Fibroblast of lung (primary cell): ENCODE measurements at places on chromosomes 2 and 18. TPM values are rescaled to one million over a fixed set of nuclear protein-coding genes. Genes with fewer than 3 reads are reported as not detected.
A peak's percentile ranks its signal among the peaks of the same experiment; 100 is the strongest.

Gene AMER3
- polyA plus RNA-seq = not detected in 2 replicates

Gene SERPINB11
- polyA plus RNA-seq = not detected in 2 replicates

Gene PUS10
- 5.5 and 6.0 TPM in 2 replicates for polyA plus RNA-seq

Gene TXNDC2
- polyA plus RNA-seq = 0.11 and 0.15 TPM in 2 replicates

Gene FEV
- polyA plus RNA-seq = not detected in 2 replicates

Gene UGT1A4
- not detected in 2 replicates for polyA plus RNA-seq

Gene LIMS4
- 0.14 and 1.5 TPM in 2 replicates for polyA plus RNA-seq

Gene FAM228A
- 0.08 and 4.3 TPM in 2 replicates for polyA plus RNA-seq

Gene ASPRV1
- 0.08 and 0.10 TPM in 2 replicates for polyA plus RNA-seq

Gene ZC3H8
- 2.8 and 3.3 TPM in 2 replicates for polyA plus RNA-seq

Gene SERPINB12
- 0.07 TPM in 1 of 2 replicates, not detected in the other for polyA plus RNA-seq

- H3K4me1 ChIP-seq = no peaks in the 10 kb centered on the region
- no peaks in the 10 kb centered on the region for H3K27me3 ChIP-seq
- peak; percentile 27 for DNase-seq
- H3K36me3 ChIP-seq = no peaks in the 10 kb centered on the region
- H3K4me3 ChIP-seq = no peak overlapping the region
- no peak overlapping the region for H3K27ac ChIP-seq
Observed at GRCh38 chr18:75422341-75422910, 5.1 kb downstream of the SMIM21 start.

DNA sequence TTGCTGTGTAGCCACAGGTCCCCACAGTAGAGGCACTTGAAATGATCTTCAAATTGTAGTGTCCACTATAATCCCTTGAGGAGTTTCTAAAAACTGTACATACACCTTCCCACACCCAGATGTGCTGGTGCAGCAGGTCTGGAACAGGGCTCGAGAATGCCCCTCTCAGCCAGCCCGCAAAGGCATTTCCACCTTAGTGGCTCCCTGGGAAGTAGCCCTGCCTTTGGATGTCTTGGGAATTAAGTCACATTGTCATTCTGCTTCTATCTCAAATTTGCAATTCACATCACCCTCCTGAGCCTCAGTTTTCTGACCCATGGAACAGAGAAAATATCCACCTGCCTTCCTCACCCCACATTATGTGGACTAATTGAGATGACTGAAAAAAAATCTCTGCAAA is 44.3 kb upstream of the TCF7L1 start:
- peaks cover 3% of the 10 kb centered on the region for H3K27me3 ChIP-seq
- no peaks in the 10 kb centered on the region for H3K36me3 ChIP-seq
- no peak overlapping the region for H3K4me3 ChIP-seq
- H3K27ac ChIP-seq = no peak overlapping the region
- no peak for DNase-seq

DNA sequence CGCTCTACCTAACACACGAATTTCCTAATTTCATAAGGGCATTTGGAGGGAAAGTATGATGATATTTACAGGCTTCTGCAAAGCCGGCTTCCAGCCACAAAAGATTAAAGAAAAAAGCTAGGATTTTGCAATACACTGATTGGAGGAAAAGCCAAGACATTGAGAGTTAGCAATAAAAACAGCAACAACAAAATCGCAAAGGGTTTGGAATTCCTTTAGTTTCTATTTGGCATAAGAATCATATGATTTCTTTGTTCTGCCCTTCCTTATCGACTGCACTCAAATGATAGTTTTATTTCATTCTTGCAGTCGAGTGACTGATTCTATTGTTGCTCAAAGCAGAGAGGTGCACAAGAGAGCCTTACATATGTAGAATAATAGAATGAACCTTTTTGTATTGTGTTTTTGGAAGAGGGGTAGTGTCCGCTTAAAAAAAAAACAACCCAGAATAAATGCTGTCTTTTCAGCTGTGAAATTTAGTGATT is 3.9 kb upstream of the ZNF532 start:
- DNase-seq = peak; percentile 31
- no peak overlapping the region for H3K27ac ChIP-seq
- no peaks in the 10 kb centered on the region for H3K36me3 ChIP-seq

- no peak overlapping the region for H3K4me3 ChIP-seq
- no peaks in the 10 kb centered on the region for H3K27me3 ChIP-seq
- H3K27ac ChIP-seq = no peak overlapping the region
- H3K36me3 ChIP-seq = no peaks in the 10 kb centered on the region
Observed at GRCh38 chr2:43593254-43593653, 2.6 kb downstream of the THADA start.

DNA sequence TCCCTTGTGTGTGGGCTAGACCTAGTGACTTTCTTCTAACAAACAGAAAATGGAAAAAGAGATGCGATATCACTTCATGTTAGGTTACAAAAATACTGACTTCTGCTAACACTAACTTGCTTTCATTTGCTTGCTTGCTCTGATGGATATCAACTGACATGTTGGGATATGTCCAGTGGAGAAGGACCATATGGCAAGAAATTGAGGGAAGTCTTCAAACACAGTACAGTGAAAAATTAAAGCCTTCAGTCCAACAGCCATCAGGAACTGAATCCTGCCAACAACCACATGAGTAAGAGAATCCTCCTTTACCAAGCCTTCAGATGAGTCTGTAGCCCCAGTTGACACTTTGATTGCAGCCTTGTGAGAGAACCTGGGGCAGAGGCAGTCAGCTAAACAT is 143.9 kb downstream of the MAIP1 start:
- no peak overlapping the region for H3K4me3 ChIP-seq
- H3K27me3 ChIP-seq = no peaks in the 10 kb centered on the region
- no peak overlapping the region for H3K27ac ChIP-seq

- H3K27me3 ChIP-seq = peaks cover 21% of the 10 kb centered on the region
- no peaks in the 10 kb centered on the region for H3K4me1 ChIP-seq
- H3K4me3 ChIP-seq = no peak overlapping the region
- no peaks in the 10 kb centered on the region for H3K36me3 ChIP-seq
- H3K27ac ChIP-seq = no peak overlapping the region
Observed at GRCh38 chr2:110747522-110748488, 15.4 kb downstream of the ACOXL start.

DNA sequence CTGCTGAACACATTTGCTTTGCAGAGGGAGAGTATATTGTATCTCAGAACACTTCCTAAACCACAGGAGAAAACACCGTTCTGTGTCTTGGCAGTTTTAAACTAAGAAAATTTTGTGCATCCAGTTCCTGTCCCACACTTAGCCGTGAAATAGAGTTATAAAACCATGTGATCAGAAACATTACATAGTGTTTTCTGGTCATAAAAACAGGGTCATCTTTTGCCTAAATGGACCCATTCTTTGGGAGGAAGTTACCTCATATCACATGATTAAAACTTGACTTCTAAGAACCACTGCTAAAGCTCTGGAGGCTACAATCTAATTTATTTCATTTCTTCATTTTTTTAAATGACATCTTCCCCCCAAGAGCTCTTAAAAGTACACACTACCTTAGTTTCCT is 138.7 kb downstream of the PAX3 start:
- DNase-seq = no peak
- H3K4me3 ChIP-seq = no peak overlapping the region
- no peaks in the 10 kb centered on the region for H3K4me1 ChIP-seq
- no peaks in the 10 kb centered on the region for H3K27me3 ChIP-seq
- H3K27ac ChIP-seq = no peak overlapping the region

DNA sequence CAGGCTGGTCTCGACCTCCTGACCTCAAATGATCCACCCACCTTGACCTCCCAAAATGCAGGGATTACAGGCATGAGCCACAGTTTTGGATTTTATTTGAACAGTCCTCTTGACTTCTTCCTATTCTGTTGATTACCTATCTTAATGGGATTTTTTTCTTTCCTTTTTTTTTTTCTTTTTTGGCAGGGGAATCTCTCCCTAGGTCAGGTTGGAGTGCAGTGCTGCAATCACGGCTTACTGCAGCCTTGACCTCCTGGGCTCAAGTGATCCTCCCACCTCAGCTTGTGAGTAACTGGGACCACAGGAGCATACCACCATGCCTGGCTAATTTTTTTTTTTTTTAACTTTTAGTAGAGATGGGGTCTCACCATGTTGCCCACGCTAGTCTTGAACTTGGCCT is 2.8 kb downstream of the MTHFD2 start:
- H3K27me3 ChIP-seq = no peaks in the 10 kb centered on the region
- peak overlapping the region; percentile 8 for H3K4me3 ChIP-seq
- H3K4me1 ChIP-seq = peaks cover 11% of the 10 kb centered on the region
- DNase-seq = no peak
- H3K36me3 ChIP-seq = no peaks in the 10 kb centered on the region
- no peak overlapping the region for H3K27ac ChIP-seq

DNA sequence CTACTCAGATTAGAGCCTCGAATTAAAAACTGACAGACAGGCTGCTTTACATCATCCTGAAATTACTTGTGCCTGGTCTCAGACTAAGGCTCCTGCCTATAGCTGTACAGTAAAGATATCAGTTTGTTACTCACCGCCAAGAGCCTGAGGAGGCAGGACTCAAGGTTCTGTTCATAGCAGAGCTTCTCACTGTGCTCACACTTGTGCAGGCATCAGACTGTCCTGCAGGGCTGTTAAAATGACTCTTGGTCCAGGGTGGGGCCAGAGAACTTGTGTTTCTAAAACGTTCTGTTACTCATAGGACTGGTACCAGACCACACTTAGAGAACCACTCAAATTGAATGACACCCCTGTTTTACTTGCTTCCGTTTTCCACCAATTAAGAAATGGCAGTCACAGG is 310.0 kb downstream of the DPP10 start:
- H3K27ac ChIP-seq = no peak overlapping the region
- H3K4me1 ChIP-seq = no peaks in the 10 kb centered on the region
- H3K27me3 ChIP-seq = no peaks in the 10 kb centered on the region
- DNase-seq = no peak
- no peak overlapping the region for H3K4me3 ChIP-seq

GRCh38 chr18:76855594-76855993 is 33.2 kb downstream of the ZNF236 start:
- H3K4me1 ChIP-seq = no peaks in the 10 kb centered on the region
- H3K36me3 ChIP-seq = no peaks in the 10 kb centered on the region
- no peak overlapping the region for H3K4me3 ChIP-seq
- H3K27me3 ChIP-seq = no peaks in the 10 kb centered on the region

DNA sequence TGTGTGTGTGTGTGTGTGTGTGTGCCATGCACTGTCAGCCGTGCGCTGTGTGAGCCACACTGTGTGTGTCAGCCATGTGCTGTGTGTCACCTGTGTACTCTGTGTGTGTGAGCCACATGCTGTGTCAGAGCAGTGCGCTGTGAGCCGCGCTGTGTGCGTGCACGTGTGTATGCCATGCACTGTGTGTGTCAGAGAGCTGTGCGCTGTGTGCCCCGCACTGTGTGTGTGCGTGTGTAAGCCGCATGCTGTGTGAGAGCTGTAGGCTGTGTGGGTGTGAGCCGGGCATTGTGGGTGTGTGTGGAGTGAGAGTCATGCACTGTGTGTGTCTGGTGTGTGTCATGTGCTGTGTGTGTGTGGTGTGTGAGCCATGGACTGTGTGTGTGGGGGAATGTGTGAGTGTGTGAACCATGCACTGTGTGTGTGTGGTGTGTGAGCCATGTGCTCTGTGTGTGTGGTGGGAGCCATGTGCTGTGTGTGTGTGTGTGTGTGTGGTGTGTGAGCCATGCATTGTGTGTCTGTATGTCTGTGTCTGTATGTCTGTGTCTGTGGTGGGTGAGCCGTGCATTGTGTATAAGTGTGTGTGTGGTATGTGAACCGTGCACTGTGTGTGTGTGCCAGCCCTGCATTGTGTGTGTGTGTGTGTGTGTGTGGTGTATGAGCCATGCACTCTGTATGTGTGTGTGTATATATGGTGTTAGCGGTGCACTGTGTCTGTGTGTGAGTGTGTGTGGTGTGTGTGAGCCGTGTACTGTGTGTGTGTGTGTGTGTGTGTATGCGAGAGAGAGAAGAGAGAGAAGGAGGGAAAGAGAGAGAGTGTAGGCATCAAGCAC is 106.4 kb upstream of the TPO start:
- no peaks in the 10 kb centered on the region for H3K36me3 ChIP-seq
- no peak overlapping the region for H3K4me3 ChIP-seq
- no peak overlapping the region for H3K27ac ChIP-seq
- no peaks in the 10 kb centered on the region for H3K27me3 ChIP-seq

- H3K36me3 ChIP-seq = no peaks in the 10 kb centered on the region
- peak overlapping the region; percentile 83 for H3K4me3 ChIP-seq
- DNase-seq = peak; percentile 83
- peak overlapping the region; percentile 76 for H3K27ac ChIP-seq
- H3K27me3 ChIP-seq = no peaks in the 10 kb centered on the region
- H3K4me1 ChIP-seq = no peaks in the 10 kb centered on the region
Observed at GRCh38 chr2:189178726-189179569, 613 bp downstream of the COL5A2 start.

DNA sequence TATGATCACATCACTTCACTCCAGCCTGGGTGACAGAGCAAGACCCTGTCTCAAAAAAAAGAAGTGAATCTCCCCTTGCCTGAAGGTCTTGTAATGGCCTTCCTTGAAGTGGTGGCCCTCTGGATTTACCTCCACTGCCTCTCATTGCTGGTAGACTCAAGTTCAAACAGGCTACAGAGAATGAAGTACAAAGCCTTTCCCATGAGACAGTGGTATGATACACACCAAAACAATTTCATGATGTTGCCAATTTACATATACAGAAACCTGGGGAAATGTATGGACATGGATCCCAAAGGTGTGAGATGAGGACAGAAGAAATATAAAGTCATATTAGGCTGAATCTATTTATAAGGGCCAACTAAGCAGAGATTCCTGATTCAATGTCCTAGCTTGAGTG is 4.8 kb upstream of the NOTO start:
- no peaks in the 10 kb centered on the region for H3K36me3 ChIP-seq
- H3K4me1 ChIP-seq = no peaks in the 10 kb centered on the region
- DNase-seq = no peak
- H3K27me3 ChIP-seq = peaks cover 25% of the 10 kb centered on the region
- no peak overlapping the region for H3K4me3 ChIP-seq

DNA sequence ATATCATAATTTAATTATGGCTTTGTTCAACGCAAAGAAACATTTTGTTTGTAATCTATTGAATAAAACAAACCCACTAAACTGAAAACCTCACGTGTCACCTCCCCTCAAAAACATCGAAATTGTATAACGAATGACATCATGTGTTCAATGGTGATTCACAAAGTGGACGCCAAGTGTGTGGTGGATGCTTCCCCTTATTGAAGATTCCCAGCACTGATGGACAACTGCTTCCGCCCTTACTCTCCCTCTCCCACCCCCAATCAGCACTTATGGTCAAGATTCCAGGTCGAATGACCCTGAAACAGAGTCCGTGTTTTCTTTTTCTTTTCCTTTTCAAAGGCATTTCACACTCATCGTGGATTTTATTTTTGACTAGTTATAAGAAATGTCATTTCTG is 383.0 kb upstream of the SMIM21 start:
- no peaks in the 10 kb centered on the region for H3K4me1 ChIP-seq
- H3K27me3 ChIP-seq = no peaks in the 10 kb centered on the region
- H3K4me3 ChIP-seq = no peak overlapping the region
- peak; percentile 22 for DNase-seq

- H3K27ac ChIP-seq = no peak overlapping the region
- peaks cover 13% of the 10 kb centered on the region for H3K4me1 ChIP-seq
- DNase-seq = no peak
- no peak overlapping the region for H3K4me3 ChIP-seq
Observed at GRCh38 chr2:238638982-238639628, 208.8 kb upstream of the TWIST2 start.
